ENCODE measurements at places on chromosomes 7 and 10.

- no peak for DNase-seq
These were observed 90.2 kb upstream of the GNA12 start for GRCh38 chr7:2934211-2934731.

DNA sequence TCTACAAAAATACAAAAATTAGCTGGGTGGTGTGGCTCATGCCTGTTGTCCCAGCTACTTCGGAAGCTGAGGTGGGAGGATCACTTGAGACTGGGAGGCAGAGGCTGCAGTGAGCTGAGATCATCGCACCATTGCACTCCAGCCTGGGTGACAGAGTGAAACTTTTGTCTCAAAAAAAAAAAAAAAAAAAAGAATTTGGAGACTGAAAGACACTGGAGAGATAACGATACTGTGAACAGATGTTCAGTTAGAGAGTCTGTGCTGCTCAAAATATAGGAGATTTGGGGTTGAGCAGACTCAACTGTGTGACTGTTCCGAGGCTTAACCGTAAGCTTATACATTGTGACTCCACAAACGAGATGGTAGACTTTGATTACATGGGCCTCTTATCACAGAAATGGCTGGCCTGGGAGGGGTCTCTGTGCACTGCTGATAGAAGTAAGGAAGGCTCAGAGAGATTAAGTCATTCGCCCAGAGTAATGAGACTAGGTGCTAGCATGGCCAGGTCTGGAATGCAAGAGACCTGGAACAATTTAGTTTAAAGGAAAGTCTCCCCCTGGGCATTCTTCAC is 19.4 kb downstream of the WBP1L start:
- DNase-seq, result no peak

- DNase-seq, result no peak
These were observed 7.4 kb downstream of the ZNF488 start for GRCh38 chr10:47376522-47377220.

DNA sequence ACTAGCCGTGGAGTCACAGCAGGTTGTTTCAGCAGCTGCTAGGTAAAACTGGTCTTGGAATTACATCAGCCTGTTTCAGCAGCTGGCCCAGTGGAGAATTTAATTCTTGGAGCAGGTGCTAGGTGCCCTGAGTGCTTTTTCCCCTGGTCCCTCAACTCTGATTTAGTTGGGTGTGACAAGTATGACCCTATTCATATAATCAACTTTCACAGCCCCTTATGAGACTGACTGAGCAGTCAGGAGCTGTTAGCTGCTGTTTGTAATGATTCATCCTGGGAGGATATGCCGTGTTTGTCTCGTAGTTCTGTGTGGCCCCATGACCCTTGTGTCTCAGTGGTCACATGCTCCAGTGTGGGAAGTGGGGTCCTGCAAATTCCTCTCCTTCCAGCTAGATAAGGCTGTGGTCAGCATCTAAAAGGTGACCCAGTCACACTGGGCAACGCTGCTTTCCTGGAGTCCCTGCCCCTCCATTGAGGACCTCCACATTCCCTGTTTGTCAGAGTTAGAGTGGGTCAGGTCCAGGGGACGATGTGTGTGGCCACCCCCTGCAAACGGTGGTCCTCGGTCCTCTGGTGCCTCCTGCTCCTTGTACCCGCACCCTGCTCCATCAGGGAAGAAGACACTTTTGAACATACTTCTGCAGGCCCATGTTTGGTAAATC is 28.3 kb downstream of the TBATA start:
- DNase-seq, result no peak

- no peak for DNase-seq
These were observed 146.9 kb upstream of the ANK3 start for GRCh38 chr10:60536529-60537114.

- DNase-seq, result peak; percentile 47
These were observed 447.4 kb upstream of the PFKP start for GRCh38 chr10:2619916-2620315.

- DNase-seq, result no peak
These were observed at the start of gene EN2 for GRCh38 chr7:155458111-155458877. EN2 (plus strand) TSS chr7:155458129; CDS start chr7:155458378, 249 bp downstream.

GRCh38 chr10:126101736-126102135 is 205.4 kb downstream of the FANK1 start:
- no peak for DNase-seq

DNA sequence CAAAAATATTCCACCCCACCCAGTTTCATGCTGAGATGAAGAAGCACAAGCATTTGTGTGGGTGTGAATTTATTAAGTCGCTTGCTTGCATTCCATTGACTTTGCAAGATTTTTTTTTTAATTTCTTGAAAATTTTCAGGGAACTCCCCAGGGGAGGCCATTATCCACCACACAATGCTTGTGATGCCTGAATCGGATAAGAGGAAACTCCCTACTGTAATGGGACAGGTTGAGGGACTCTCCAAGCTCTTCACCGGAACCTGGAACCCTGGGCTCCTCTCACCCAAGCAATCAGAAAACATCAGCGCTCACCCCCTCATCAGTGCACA is 153.6 kb upstream of the ZMIZ1 start:
- no peak for DNase-seq

GRCh38 chr10:17464545-17464944 is 10.2 kb upstream of the ST8SIA6 start:
- DNase-seq, result no peak

DNA sequence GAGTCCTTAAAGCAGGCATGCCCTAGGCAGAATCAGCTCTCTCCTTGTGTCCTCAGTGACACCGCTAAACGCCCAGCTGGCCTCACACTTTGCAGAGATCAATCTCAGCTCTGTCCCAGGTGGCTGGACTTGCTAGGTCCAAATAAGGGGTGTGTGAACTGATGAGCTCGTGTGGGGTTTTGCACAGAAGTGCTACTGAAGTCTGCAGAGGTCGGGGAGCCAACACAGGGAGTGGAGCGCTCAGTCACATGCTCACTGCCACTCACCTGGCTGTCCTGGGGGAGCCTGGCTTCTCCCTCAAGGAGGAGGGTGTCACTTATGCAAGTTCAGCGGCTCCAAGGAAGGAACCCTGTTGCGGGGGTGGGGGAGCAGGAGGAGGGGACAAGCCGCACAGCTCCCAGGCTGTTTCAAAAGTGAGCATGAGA is 2.0 kb downstream of the ELN start:
- no peak for DNase-seq

- DNase-seq, result no peak
These were observed 33.4 kb upstream of the HSPA12A start for GRCh38 chr10:116775488-116776400.

GRCh38 chr7:159226011-159226702 is 81.5 kb upstream of the VIPR2 start:
- no peak for DNase-seq

DNA sequence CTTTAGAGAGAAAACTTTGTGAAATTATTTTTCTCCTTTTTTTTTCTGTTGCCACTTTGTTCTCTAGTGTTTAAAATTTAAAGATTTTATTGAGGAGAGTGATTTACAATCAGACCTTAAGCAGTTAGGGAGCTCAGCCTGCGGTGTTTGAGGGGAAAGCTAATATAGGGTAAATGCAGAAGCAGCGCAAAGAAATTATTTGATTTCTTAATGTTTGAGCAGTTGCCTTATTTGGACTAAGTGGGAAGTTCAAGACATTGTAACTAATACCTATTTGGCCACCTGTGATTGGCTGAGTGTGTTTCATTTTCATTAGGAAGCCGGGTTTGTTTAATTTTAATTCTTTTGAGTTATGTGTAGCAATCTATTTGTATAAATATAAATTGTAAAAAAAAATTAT is 25.3 kb downstream of the WAC start:
- no peak for DNase-seq

DNA sequence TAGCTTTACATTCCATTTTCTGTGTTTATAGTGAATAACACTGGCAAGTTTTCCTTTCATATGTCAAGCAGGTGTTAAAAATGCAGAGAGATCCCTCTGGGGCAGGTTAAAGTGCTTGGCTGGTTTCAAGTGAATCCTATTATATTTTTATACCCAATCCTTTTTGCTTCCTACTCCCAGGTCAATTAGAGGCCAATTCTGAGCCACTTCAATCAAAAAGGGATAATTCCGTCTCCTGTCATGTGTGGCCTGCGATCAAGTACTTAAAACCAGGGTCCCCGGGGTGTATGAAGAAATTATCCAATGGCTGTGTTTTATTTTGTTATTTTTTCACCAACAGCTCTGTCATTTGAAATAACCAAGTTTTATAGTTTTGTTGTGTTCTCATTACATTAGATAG is 313.2 kb downstream of the PRPF18 start:
- no peak for DNase-seq

- DNase-seq, result no peak
These were observed 13.8 kb upstream of the STOX1 start for GRCh38 chr10:68813559-68813958.

- peak; percentile 60 for DNase-seq
These were observed 67.4 kb downstream of the REEP3 start for GRCh38 chr10:63588436-63589167.

- DNase-seq, result no peak
These were observed 203.1 kb downstream of the MLLT10 start for GRCh38 chr10:21737106-21737505.

DNA sequence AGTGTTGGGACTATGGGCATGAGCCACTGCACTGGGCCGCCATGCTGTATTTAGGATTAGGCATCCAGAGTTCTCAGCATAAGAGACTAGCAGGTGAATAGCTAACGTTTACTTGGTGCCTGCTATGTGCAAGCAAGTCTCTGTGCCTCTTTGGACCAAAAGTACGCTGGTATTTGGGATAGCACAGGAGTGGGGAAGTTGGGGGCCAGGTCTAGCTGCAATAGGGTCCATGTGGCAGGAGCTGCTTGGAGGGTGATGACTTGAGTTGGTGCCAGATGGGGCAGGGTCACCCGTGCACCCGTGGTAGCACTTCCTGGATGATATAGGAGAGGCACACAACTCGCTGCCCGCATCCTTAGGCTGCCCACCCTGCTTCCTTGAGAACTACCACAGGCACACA is 22.4 kb downstream of the NACAD start:
- no peak for DNase-seq

- DNase-seq, result no peak
These were observed 48.0 kb downstream of the MALRD1 start for GRCh38 chr10:19096501-19097073.

DNA sequence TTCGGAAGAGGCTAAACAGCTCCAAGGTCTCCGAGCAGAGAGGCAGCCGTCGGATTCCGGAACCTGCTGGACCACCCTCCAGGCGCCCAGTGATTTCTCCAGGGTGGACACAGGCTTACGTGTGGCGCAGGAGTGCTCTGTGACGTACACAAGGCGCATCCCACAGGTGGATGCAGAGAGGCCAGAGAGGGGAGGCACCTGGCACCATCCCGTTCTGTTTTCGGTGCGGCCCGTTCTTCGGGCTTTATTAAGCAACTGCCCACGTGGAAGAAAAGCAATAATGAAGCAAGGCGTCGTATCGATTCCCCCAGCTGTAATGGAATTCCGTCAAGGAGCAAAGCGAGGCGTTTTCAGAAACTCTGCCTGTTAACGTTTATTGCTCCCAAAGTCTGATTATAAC is 163.6 kb downstream of the PTPRN2 start:
- no peak for DNase-seq

DNA sequence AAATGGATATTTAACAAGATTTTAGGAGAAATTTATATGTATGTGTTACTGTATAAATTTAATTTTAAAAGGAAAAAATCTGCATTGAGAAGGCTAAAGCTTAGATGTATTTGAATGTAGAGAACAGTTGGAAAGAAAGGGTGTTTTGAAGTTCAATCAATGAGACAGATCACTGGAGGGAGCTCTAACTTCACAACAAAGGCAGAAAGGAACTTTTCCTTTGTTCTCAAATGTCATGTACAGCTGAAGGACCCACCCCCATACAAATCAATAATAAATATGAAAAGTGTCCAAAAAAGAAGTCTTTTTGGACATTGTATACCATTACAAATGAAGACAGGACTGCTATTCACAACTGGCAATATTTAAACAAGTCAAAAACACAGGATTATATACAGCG is 403.4 kb downstream of the DNAJB9 start:
- no peak for DNase-seq

DNA sequence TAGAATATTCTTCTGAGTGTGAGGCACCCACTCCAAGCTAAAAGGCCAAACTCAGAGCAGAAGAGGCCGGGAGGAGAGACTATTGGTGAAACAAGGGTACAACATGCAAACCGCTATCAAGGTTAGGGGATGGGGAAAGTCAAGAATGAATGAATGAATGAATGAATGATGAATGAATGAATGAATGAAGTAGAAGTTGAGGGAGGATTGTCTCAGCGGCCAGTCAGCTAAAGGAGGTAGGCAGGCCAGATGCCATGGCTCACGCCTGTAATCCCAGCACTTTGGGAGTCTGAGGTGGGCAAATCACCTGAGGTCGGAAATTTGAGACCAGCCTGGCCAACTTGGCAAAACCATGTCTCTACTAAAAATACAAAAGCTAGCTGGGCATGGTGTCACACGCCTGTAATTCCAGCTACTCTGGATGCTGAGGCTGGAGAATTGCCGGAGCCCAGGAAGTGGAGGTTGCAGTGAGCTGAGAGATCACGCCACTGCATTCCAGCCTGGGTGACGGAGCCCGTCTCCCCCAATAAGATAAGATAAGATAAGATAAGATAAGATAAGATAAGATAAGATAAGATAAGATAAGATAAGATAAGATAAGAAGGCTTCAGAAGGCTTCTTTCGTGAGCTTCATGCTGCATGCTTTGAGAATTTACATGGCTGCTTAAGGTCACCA is 250.8 kb downstream of the CCDC3 start:
- no peak for DNase-seq

GRCh38 chr7:90900628-90901356 is 304.7 kb downstream of the CDK14 start:
- DNase-seq, result peak; percentile 68

DNA sequence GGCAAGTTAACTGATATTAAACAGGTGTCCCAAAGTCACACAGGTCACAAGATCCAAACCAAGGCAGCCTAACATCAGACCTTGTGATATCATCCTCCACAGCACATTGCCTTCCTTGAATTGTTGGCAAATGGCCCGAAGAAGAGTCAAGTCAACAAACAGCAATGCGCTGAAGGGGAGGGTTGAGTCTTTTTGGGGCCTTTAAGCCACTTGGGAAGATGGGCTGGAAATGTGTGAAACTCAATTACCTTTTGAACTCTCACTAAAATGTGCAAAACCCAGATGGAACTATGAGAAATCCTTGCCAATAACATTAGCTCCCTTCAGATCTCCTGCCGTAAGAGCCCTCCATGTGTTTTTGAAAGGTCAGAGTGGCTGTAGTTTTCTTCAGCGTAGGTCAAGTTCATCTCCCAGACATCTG is 47.9 kb upstream of the STK17A start:
- no peak for DNase-seq

- no peak for DNase-seq
These were observed 11.8 kb downstream of the ZAN start for GRCh38 chr7:100745184-100745583.

GRCh38 chr7:110941385-110941784 is 149.5 kb upstream of the LRRN3 start:
- DNase-seq, result no peak

- DNase-seq, result no peak
These were observed 34.3 kb downstream of the AOAH start for GRCh38 chr7:36690041-36690440.

GRCh38 chr7:151673216-151673615 is 153.5 kb upstream of the RHEB start:
- no peak for DNase-seq
